ENCODE measurements at places on chromosomes 7 and 10. TPM values are rescaled to one million over a fixed set of nuclear protein-coding genes. Genes with fewer than 3 reads are reported as not detected.

The ADAM12 gene
- total RNA-seq: 0.20 TPM

The SEC61A2 gene
- 3.8 TPM for total RNA-seq

The PDK4 gene
- total RNA-seq: 1.8 TPM

The SYT15 gene
- total RNA-seq: 0.20 TPM

The EFCAB10 gene
- total RNA-seq: 0.44 TPM

The PLXDC2 gene
- 1.1 TPM for total RNA-seq

The PI4K2A gene
- 26.0 TPM for total RNA-seq

The SERPINE1 gene
- total RNA-seq: 1,952 TPM

The HOXA2 gene
- 1.1 TPM for total RNA-seq

The HMX3 gene
- total RNA-seq: not detected

The HKDC1 gene
- total RNA-seq: not detected

The GPR26 gene
- total RNA-seq: not detected

The AMZ1 gene
- total RNA-seq: not detected

The GRID2IP gene
- total RNA-seq: not detected

The ZNF735 gene
- total RNA-seq: not detected

The MEIG1 gene
- total RNA-seq: not detected

The FMC1 gene
- total RNA-seq: 11.1 TPM

Data from mammary microvascular endothelial cell (primary cell).